ENCODE measurements at places on chromosomes 12 and 14.
A peak's percentile ranks its signal among the peaks of the same experiment; 100 is the strongest.

- DNase-seq, result no peak
Measured at GRCh38 chr14:50825307-50825706, 5.7 kb downstream of the NIN start.

- no peak for DNase-seq
Measured at GRCh38 chr12:26298785-26299621, 103.6 kb downstream of the SSPN start.

DNA sequence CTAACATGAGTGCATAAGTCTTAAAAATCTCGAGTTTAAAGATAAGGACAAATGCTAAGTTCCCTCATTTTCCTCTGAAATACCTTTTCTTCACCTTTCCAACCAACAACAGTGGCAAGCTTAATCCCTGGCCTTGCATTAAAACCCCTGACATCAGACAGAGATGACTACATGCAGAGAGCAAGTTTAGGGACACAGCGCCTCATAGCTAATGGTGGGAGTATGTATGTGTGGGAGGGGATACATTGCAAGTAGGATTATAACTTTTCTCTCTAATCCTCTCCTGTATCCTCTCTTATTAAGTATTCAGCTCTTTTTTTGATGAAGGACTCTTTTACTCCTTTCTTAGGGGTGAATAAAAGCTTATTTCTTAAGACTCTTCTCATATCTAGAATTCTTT lies 547.1 kb downstream of the CCER1 start:
- no peak for DNase-seq

DNA sequence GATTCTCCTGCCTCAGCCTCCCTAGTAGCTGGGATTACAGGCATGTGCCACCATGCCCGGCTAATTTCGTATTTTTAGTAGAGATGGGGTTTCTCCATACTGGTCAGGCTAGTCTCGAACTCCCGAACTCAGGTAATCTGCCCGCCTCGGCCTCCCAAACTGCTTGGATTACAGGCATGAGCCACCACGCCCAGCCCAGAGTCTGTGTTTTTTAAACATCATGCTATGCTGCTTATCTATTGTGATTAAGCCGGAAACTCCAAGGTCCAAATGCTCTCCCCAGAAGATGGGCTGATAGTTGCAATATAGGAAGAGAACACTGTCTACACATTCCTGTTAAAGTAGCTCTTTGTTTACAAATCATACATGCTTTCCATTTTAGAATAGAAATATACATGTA lies 30.5 kb upstream of the MAX start:
- no peak for DNase-seq

DNA sequence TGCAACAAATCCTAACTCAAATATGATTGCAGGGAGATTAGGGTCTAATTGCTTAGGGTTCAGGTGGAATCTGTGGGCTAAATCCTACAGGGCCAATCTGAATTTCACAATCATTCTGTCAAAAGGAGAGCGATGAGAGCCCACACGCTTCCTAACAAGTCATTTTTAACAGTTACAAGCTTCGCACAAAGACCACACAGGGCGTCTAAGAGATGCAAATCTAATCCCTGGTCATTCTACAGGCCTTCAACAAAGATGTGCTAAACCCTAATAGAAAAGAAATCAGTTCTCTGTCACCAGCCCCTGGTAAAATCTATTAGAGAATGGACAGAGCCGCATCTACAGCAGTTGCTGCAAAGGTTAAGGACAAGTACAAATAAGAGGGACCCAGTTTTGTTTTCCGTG lies 15.3 kb downstream of the NKX2-1 start:
- no peak for DNase-seq

DNA sequence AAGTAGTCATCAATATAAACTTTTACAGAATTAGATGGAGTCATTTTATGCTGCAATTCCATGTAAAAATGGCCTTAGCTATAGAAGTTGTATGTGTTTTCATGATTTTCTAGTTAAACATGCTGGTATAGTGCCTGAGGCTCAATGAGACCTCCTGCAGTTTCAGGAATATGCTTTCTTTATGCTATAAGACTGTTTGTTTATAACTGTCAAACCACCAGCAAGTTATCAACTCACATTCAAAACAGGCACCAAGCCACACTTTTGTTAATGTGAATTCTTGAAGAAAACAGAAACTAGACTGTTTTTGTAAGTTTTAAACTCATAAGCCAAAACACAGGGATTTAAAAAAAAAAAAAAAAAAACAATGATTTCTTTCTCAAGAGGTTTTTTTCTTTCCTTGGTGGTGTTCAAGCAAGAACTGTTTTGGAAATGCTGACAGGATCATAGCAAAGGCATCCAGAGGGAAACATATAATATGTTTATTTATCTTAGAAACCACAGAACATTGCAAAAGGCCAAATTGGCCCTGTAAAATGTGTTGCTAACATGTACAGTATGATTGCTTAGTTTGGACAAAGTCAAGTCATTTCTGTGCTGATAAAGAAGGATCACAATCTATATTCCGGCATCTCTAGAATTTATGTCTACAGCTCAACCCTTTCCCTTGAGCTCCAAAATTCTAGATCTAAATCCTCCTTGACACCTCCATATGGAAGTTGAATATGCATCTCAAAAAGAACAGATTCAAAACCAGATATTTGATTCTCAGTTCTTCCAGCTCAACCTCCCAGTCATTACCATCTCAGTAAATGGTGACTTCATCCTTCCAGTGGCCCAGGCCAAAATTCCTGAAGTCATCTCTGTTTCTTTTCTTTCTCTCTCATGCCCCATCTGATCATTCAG lies 29.0 kb upstream of the LUM start:
- DNase-seq, result no peak

DNA sequence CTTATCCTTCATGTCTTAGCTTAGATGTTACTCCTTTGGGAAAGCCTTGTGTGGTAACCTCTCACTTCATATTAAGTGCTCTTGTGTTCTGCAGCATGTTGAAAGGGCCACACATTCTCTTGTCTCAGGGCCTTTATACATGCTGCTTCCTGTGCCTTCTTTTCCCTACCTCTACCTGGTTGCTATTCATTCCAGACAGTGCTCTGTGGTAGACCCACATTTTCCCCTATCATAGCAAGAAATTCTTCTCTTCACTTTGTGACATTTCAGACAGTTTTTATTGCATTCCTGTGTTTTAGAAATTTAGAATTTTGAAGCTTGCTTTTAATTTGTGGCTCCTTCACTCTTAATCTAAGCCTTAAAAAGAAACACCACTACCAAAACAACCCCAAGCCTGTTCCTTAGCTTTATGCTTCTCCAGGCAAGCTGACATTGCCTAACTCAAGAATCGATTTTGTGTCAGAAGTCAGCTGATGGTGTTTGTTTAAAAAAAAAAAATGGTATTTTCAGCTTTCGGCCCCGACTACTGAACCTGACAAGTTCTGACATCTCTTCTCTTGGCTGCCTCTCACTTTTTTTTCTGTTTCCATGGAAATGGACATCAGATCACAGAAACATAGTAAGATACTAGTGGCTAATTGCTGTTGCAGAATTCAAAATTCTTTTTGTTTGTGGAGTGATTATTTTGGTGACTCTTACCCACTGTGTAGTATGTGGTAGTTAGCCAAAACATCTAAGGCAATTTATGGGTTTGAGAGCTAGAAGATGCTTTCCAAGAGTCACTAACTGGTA lies 156.3 kb downstream of the NUBPL start:
- no peak for DNase-seq

- peak; percentile 86 for DNase-seq
Measured at GRCh38 chr12:104720339-104721038, 237.6 kb downstream of the SLC41A2 start.

- no peak for DNase-seq
Measured at GRCh38 chr14:80637756-80638619, 303.6 kb downstream of the CEP128 start.

- no peak for DNase-seq
Measured at GRCh38 chr12:97912943-97913342, 450.3 kb downstream of the RMST start.

- DNase-seq, result no peak
Measured at GRCh38 chr12:51001799-51002198, 24.4 kb downstream of the SLC11A2 start.

All from activated effector memory CD4-positive, alpha-beta T cell treated with anti-CD3 and anti-CD28 coated beads, Interleukin-2, amount 50 U/mL, for 16 hours (primary cell).